Vagina (tissue), 2 donors: ENCODE measurements at places on chromosomes 4 and X. TPM values are rescaled to one million over a fixed set of nuclear protein-coding genes. Genes with fewer than 3 reads are reported as not detected.

- H3K27ac ChIP-seq = no peak overlapping the region
- H3K36me3 ChIP-seq = peaks cover 20% of the 10 kb centered on the region
- H3K4me3 ChIP-seq = no peak overlapping the region
- DNase-seq = no peak
- no peaks in the 10 kb centered on the region for H3K27me3 ChIP-seq
- H3K4me1 ChIP-seq = peaks cover 7% of the 10 kb centered on the region
Observed at GRCh38 chrX:48934581-48935300, 15.9 kb upstream of the PIM2 start.

Gene COPS4
- total RNA-seq = 18.7 TPM

- no peaks in the 10 kb centered on the region for H3K36me3 ChIP-seq
- H3K4me3 ChIP-seq = no peak overlapping the region
Observed at GRCh38 chr4:170109586-170110284, 20.0 kb upstream of the AADAT start.

- no peaks in the 10 kb centered on the region for H3K27me3 ChIP-seq
- H3K36me3 ChIP-seq = no peaks in the 10 kb centered on the region
- no peaks in the 10 kb centered on the region for H3K4me1 ChIP-seq
- no peak overlapping the region for H3K4me3 ChIP-seq
- no peak for DNase-seq
Observed at GRCh38 chr4:33961761-33962160, 2282.6 kb downstream of the ARAP2 start.

GRCh38 chr4:119646347-119647071, 17.9 kb upstream of the PDE5A start:
- H3K4me3 ChIP-seq = no peak overlapping the region
- DNase-seq = no peak
- H3K27ac ChIP-seq = no peak overlapping the region
- H3K36me3 ChIP-seq = no peaks in the 10 kb centered on the region
- H3K27me3 ChIP-seq = no peaks in the 10 kb centered on the region

GRCh38 chrX:96650023-96650422, 34.6 kb upstream of the DIAPH2 start:
- no peaks in the 10 kb centered on the region for H3K4me1 ChIP-seq
- H3K27ac ChIP-seq = no peak overlapping the region
- DNase-seq = no peak
- no peak overlapping the region for H3K4me3 ChIP-seq
- H3K36me3 ChIP-seq = no peaks in the 10 kb centered on the region

Gene SCML2
- 2.2 TPM for total RNA-seq

- H3K36me3 ChIP-seq = no peaks in the 10 kb centered on the region
- no peak for DNase-seq
Observed at GRCh38 chr4:60617731-60618130, 582.4 kb upstream of the ADGRL3 start.

DNA sequence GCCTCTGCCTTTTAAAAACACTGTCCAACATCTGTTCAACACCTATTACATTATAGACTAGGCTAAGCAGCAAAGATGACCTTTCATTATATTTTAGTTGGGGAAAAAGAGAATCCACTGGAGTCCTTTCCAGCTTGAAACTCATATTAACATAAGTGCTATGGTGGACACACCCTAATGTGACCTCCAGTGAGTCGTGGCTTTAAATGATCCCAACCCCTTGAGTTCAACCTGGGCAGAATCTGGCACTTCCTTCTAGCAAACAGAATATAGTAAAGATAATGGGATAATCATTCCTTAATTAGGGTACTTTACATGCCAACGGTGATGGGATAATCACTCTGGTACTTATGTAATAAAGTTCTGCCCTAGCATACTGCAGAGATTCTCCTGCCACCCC, 162.6 kb downstream of the MAB21L2 start:
- DNase-seq = no peak
- no peak overlapping the region for H3K27ac ChIP-seq
- no peaks in the 10 kb centered on the region for H3K27me3 ChIP-seq
- H3K4me1 ChIP-seq = no peaks in the 10 kb centered on the region
- no peaks in the 10 kb centered on the region for H3K36me3 ChIP-seq
- no peak overlapping the region for H3K4me3 ChIP-seq
